HCT116 (cell line): ENCODE measurements at places on chromosomes 7 and 10.

- peak; percentile 23 for DNase-seq
Measured at GRCh38 chr10:96614515-96614914, 27.7 kb upstream of the TM9SF3 start.

GRCh38 chr7:69597278-69598076 is 798 bp upstream of the AUTS2 start:
- DNase-seq: no peak

DNA sequence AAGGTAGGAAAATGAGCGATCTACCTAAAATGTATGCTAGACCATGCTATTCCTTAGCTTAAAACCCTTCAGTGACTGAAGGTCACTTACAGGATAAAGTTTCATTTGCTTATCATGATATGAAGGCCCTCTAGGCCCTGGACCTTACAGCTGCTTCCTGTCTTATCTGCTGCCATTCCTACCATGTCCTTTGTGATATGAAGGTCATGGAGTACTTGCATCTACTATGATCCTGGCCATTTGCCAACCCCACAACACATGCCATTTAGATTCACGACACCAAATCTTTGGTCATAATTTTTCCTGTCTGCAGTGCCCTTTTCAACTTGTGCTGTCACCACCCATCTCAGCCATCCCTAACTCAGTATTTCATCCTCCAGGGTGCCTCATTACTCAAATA is 181.8 kb upstream of the MDFIC start:
- DNase-seq: no peak

DNA sequence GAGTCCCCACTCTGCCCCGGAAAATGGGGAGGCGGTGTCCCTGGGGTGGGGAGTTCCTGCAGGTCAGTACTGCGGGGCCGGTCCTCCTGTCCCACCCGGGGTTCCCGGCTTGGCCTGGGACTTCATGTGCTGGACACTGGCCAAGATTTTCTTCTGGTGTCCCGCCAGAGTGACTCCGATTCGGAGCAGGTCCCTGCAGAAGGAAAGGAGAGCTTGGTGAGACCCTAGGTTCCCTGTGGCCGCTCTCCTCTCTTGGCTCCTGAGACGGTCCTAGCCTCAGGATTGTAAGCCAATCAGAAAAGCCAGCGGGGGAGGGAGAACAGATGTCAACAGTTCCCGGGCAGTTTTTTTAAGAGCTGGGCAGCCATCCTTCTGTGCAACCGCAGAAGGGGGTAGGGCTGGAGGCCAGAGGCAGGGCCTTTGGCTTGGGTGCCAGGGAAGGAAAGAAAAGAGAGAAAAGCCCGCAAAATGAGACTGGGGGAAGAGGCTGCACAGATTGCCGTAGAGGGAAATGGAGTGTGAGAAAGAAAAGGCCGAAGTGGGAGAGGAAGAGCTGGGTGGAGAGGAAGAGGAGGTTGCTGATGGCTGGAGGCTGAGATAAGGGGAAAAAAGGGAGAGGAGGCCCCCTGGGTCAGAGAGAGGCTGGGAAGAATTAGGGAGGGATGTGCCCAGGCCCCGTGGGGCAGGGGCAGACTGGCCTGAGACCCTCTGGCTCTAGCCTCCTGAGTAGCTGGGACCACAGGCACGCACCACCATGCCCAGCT is 23.7 kb downstream of the EPHB4 start:
- no peak for DNase-seq

DNA sequence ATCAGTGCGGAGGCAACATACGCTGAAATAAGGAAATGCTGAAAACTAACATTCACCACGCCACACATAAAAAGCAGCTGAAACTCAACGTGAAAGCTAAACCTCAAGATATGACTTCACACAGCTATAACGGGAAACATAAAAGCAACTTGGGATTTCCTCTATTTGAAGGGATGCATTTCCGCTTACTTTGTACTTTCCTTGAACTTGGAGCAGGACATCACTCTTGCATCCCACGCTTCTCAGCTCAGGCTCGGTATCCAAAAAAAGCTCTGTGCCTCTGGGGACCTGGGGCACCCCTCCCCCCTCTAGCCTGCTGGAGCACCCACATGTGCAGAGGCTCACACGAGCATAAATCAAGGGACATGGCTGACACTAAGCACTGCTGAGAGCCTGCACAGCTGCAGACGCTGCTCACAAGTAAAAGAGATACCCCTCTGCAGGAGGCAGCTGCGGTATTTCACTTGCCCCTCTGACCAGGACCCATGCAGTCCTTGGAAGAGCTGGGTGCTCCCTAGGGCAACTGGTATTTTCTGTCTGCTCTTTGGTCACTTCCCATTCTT is 34.2 kb downstream of the PARD3 start:
- DNase-seq: no peak

DNA sequence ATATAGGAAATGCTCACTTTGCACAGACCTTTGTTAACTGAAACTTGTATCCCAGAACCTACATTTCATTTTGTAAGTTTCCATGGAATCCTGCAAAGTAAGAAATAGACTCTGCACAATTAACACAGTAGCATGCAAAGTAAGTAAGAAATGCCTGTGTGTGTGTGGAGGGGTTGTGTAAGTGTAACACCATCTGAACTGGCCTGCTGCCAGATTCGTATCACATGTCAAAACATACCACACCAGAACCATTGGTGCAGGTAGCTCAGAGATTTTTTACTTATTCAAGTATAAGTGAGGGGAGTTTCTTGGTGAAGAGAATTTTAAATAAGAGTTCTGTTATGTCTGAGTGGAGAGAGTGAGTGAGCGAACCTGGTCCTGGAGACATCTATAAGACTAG is 17.9 kb upstream of the DDX21 start:
- no peak for DNase-seq

DNA sequence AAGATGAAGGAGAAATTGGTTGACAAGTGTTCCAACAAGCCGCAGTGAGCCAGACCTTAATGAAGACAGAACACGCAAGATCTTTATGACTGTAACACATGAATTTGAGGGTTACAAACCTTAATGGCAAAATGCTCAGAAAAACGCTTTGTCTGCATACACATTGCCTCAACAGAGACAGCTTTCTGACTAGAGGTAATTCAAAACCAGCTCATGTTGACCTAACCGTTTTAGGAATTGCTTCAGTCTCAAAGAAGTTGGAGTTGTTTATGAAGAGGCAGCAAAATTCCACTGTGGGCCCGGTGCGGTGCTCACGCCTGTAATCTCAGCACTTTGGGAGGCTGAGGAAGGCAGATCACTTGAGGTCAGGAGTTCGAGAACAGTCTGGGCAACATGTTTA is 2.2 kb upstream of the GTF2I start:
- DNase-seq: no peak

GRCh38 chr7:135575296-135575695 is 17.6 kb downstream of the NUP205 start:
- no peak for DNase-seq

- no peak for DNase-seq
Measured at GRCh38 chr10:96260014-96260413, 11.4 kb downstream of the BLNK start.

DNA sequence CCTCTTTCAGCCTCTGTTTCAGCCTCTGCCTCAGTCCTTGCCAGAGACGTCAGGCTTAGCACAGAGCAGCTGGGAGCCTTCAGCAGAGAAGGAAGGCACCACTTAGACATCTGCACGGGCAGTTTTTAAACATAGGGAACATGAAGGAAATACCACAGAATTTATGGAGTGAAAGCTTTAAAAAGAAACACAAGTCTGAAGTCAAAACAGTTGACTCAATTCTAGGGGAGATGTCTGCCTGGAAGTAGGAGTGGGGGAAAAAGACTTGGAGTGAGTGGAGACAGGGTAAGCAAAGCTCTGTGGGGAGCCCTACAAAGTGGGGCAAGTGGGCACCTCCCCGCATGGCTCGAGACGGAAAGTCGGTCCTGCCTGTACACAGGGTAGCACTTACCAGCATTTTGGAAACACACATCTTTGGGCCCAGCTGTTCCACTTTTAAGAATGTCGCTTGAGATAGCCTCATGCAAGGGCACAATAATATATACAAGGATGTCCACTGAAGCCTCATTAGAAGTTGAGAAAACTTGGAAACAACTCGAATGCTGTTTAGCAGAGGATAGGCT is 5.0 kb upstream of the TBXAS1 start:
- no peak for DNase-seq

DNA sequence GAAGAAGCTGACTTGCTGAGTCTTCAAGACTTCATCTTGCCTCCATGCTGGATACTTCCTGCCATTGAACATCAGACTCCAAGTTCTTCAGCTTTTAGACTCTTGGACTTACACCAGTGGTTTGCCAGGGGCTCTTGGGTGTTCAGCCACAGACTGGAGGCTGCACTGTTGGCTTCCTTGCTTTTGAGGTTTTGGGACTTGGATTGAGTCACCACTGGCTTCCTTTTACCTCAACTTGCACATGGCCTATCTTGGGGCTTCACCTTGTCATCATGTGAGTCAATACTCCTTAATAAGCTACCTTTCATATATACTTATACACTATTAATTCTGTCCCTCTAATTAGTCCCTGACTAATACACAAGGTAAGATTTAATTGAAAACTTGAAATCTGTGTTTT is 361.7 kb upstream of the SEMA3C start:
- DNase-seq: no peak

- DNase-seq: no peak
Measured at GRCh38 chr10:35564341-35564968, 40.7 kb upstream of the GJD4 start.

GRCh38 chr10:110411047-110411410 is 86.7 kb upstream of the DUSP5 start:
- peak; percentile 78 for DNase-seq

GRCh38 chr7:135723411-135723810 is 4.6 kb downstream of the SLC13A4 start:
- no peak for DNase-seq

- no peak for DNase-seq
Measured at GRCh38 chr7:71077743-71078476, 54.0 kb upstream of the GALNT17 start.

DNA sequence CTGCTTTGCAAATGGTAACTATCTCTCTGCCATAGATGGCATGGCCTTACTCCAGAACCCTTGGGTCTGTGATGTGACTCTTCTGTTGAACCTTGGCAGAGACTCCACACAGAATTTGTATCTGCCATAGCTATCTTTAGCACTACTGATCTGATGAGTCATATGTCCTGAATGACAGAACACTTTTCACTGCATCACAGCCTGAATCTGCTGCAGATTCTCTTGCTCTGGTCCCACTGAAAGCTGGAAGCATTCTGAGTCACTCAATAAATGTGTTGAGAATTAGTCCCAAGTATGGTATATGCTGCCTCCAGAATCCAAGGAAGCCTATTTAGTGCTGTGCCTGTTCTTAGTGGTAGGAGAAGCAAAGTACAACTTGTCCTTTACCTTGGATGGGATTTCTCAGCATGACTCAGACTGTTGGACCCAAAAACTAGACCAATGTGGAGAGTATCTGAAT is 39.5 kb upstream of the ANKRD1 start:
- DNase-seq: no peak

GRCh38 chr7:27840313-27840712 is 100.4 kb downstream of the TAX1BP1 start:
- DNase-seq: no peak

DNA sequence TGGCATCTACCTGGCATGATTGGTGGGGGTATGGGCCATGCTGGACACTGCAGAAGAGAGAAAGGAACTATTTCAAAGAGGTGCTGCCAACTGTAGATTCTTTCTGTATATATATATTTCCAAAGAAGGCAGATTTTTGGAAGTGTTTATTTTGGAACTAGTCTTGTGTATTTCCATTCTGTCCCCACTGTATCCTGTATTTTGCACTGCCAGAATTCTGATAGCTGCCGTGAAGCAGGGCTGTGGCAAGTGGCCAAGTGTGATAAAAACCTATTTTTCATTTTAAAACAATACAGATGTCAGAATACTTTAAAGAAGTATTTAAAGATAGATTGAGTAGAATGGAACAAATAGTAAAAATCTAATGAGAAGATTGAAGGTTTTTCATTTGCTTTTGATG is 17.1 kb downstream of the MCU start:
- no peak for DNase-seq

DNA sequence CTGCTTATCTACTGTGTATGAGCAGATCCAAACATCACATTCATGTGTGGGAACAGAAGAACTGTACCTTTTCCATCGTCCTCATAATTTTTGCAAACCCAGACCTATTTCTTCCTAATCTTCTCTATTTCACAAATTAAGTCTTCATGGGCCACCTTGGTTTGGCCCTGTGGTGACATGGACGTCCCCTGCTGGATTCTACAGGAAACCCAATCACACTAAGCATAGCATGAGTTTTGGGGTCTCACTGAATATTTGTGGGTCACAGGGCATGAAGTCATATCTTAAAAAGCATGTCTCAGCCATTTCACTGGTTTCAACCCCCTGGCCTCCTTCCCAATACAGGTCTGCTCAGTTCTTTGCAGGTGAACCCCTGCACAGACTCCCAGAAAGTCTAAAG is 35.8 kb upstream of the CDCA7L start:
- DNase-seq: no peak

GRCh38 chr7:18511351-18512140 is 16.0 kb downstream of the HDAC9 start:
- DNase-seq: no peak

DNA sequence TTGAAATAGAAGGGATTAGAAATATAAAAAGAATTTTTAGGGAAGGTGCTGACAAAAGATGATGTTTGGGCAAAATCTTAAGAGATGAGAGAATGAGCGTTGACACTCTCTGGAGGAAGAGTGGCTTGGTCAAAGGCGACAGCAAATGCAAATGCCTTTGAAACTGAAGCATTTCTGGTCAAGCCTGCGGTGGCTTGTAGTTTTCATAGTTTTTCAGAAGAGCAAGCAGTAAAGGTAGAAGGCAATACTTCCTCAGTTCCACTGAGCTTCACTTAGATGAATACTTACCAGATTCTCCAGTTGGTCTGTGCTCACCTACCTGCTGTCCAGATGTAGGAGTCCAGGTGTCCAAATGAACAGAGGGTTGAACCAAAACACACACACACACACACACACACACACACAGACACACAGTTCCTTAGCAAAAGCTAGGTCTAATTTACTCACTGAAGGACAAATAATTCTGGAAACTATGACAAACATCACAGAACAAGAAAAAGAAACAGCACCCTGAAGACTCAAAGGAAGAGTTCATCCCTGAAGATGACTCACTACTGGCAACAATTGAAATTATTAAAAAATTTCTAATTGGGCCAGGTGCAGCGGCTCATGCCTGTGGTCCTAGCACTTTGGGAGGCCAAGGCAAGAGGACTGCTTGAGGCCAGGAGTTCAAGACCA is 12.1 kb upstream of the STK17A start:
- DNase-seq: no peak

DNA sequence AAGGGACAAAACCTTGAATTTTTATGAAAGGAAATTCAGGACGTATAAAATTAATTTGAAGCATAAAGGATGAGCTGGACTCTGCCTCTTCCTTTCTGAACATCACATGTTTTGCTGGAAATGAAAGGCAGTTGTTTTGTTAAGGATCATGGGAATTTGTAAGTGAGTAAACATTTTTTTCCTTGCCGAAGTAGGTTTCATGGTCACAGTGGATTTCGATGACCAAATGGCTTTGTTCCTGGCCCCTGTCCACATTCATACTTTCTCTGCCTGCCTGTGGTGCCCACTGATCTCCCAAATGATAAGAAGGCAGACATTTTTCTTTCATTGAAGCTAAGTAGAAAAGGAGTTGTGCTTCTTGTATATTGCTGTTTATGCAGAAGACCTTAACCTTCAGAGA is 104.2 kb downstream of the ARID5B start:
- no peak for DNase-seq
